ENCODE measurements at places on chromosomes 7 and 10.

DNA sequence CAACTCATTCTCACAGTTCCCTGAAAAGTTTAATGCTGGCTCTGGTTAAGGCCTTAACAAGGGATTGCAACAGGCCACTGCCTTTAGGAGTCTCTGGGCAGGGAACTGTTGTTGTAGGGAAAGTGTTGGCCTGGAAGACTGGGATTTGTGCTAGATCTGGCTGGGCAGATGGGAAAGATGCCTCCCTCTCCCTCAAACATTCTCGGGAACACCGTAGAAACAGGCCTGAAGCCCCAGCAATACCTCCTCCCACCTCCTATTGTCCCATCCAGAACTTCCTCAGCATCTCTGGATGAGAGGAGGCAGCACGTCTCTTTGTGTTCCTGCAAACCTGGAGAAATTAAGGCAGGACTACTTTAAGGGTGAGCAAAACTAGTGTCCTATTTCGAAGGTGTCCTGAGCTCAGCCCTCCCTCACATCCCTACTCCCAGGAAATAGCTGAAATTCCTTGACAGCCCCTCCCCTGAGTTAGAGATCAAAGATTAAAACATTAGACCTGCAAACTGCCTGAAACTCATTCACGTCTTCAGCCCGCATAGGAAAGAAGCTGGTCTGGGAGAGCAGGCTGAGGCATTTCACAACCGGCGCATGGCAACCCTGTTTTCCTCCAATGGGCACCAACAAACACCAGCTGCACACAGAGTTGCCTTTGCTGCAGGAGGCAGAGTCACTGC lies 10.9 kb upstream of the MAP3K8 start:
- peak; percentile 87 for DNase-seq

- no peak for DNase-seq
Observed at GRCh38 chr7:151767557-151767956, 109.4 kb downstream of the PRKAG2 start.

- DNase-seq = no peak
Observed at GRCh38 chr10:78614744-78615143, 454.0 kb upstream of the ZMIZ1 start.

DNA sequence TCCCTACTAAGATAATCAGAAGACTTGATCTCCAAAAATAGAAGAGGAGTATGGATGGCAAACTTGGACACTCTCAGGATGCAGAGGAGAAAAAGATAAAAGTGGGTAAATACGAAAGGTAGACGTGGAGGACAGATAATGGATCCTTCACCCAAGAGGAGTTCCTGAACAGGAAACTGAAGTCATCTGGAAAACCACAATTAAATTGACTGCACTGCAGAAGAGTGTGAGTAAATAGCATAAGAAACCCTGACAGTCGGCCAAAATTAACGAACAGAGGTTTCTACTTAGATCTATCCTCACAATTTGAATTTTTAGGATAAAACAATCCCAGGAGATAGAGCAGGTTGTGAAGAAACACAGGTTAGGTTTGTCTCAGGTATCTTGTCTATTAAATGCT lies 70.5 kb downstream of the SDK1 start:
- DNase-seq = no peak

GRCh38 chr10:84951616-84952015 lies 623.2 kb downstream of the CCSER2 start:
- no peak for DNase-seq

GRCh38 chr10:7913126-7913872 lies 95.0 kb downstream of the TAF3 start:
- no peak for DNase-seq

DNA sequence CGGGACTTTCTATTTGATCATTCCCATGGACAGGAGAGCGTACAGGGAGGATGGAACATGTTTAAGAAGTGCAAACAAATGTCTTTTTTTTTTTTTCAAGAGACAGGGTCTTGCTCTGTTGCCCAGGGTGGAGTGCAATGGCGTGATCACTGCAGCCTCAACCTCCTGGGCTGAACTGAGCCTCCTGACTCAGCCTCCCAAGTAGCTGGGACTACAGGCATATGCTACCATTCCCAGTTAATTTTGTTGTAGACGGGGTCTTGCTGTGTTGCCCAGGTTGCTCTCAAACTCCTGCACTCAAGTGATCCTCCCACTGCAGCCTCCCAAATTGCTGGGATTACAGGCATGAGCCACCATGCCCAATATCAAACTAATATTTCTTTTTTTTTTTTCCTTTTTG lies 40.5 kb downstream of the SPDYE5 start:
- no peak for DNase-seq

- DNase-seq = peak; percentile 85
Observed at GRCh38 chr10:5446390-5446926, 34.1 kb downstream of the NET1 start.

DNA sequence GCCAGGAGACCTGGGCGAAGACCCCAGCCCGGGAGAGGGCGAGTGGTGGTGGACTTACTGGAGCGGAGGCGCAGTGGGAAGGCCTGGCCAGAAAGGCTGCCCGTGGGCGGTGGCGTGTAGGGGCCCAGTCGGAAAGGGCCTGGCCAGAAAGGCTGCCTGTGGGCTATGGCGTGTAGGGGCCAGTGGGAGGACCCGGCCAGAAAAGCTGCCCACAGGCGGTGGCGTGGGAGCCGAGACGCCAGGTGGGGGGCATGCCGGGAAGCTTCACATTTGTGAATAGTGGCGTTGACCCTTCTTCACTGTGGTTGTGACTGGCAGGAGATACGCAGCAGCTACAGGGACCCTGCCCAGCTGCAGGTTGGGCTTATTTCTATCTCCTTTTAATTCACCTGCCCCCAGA lies 72.9 kb downstream of the DYNC2I1 start:
- no peak for DNase-seq

- DNase-seq = no peak
Observed at GRCh38 chr10:121152033-121152432, 300.9 kb downstream of the WDR11 start.

GRCh38 chr7:40921589-40922315 lies 781.1 kb downstream of the INHBA start:
- no peak for DNase-seq

DNA sequence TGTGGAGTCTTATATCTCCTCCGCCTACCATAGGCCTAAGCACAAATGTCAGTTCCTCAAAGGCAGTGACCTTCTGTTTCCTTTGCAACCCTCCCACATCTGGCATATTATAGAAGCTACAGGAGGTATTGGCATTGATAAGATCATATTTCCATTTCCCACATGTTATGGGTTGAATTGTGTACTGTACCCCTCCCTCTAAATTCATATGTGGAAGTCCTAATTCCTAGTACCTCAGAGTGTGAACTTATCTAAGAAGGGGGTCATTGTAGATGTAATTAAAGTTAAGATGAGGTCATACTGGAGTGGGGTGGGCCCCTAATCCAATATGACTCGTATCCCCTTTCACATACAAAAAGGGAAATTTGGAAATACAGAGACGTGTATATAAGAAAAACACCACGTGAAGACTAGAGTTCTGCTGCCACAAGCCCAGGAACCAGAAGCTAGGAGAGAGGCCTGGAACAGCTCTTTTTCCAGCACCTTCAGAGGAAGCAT lies 6.1 kb upstream of the LAMB4 start:
- DNase-seq = peak; percentile 88

DNA sequence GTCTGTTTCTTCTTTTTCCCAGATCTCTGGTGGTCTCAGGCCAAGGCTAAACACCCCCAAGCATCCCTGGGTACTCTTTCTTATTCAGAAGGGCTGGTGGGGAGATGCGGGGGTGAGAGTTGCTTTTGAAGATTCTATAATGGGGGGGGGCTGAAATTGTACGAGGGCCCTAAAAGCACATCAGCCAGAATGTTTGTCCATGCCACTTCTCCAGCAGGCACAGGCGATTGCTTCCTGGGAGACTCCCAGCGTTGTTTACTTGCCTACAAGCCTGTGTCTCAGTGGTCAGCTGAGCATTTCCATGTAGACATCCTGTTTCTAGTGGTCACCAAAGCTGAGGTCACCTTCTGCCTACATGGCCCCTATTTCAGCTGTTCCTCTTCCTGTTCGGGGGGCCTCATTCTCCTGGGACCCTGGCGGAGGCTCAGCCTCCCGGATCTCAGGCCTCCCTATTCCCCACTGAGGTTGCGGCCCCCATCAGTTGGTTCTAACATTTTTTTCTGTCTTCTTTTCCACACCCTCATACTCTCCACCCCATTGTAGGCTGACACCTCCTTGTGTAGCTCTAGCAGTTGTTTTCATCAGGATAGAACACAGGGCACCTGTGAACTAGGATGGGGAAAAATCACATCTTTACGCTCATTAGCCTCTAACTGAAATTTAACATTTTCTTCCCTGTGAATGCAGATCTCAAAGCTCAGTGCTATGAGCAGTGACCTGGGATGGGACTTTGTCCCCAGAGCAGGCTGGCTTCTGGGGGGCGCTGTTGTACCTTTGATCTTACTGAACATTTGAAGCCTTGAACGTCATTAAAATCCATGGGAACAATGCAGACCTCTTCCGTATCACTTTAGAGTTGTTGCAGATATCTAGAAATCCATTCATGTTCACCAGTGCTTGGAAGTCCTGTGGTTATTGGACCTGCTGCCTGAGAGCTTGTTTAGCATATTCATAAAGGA lies 286.5 kb downstream of the GLRX3 start:
- no peak for DNase-seq
